ENCODE measurements at places on chromosomes 16 and 17.
A peak's percentile ranks its signal among the peaks of the same experiment; 100 is the strongest.

DNA sequence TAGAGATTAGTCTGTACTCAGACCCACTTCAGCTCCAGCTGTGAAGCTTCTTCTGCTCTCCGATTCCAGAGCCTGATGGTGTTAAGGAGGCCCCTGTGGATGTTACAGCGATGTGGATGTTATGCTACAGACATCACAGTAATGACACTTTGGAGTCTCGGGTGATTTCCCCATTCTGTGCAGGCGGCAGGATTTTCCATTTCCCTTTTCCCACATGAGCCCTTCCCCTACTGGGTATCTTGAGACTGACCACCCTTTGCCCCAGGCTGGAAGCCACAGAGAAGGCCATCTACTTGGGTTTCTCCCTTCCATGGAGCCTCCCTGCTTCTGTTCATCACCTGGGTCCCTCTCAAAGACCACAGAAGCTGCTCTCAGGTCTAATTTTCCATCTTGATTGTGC lies 78.3 kb downstream of the KCNJ12 start:
- DNase-seq: no peak

- peak; percentile 76 for DNase-seq
These were observed 12.6 kb upstream of the OR1F1 start for GRCh38 chr16:3175157-3176093.

DNA sequence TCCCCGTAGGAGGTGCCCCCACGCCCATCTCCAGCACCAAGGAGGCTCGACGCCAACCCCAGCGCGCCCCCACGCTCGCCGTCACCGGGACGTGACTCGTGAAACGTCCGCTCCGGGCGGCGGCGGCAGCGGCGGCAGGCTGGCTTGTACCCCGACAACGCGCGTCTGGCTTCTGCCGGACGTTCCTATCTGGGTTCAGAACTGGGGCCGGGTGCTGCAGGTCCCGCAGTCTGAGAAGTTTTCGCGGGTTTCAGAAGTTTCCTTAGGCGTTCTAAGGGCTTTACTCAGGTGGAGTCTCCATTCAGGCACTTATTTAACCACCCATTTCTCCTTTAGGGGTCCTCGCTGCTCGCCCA lies 672 bp upstream of the ALKBH5 start:
- peak; percentile 90 for DNase-seq

GRCh38 chr16:49809062-49809461 lies 46.9 kb downstream of the ZNF423 start:
- DNase-seq: no peak

- DNase-seq: no peak
These were observed 148.4 kb downstream of the TOX3 start for GRCh38 chr16:52398491-52398960.

GRCh38 chr16:56549744-56550385 lies 15.0 kb upstream of the MT4 start:
- no peak for DNase-seq
